SHP77 (cell line): ENCODE measurements at places on chromosomes 2 and 18.

DNA sequence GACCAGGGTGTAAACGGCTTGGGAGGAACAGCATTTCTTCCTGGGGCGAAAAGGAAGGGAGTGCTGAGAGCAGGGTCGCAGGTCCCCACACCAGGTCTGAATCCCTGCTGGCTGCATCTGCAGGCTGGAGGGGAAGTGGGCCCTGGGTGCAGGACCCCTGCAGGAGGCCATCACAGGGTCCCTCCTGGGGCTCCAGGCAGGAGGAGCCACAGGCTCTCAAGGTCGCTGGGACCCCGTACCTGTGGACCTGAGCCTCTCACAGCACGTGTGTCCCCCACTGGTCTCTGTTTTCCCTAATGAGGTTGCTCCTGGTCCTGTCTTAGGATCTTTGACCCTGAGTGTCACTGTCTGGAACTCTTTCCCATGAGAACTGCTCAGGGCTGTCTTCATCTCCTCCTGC is 147.8 kb upstream of the ZNF236 start:
- no peak for DNase-seq

DNA sequence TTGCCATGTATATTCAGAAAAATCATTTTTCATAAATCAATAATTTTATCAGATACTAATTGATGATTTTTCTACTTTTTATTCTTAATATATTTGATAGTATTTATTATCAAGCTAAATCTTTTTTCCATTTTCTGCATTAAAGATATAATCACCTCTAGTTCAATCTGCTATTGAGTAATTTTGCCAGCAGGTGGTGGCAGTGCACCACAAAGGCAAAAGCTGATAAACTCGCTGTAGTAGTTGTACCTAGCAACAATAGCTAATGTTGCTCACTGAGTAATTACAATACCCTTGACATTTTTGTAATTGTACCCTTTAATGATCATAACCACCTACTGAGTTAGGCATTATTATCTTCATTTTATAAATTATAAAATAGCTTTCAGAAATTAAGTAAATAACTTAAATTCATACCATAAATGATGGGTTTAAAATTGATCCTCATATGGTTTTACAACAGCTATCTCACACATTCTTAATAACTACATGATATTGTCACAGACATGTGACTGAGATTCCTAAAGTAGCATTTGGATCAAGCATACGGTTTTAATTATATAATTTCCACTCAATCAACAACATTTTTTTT is 52.0 kb upstream of the CALCRL start:
- DNase-seq: peak; percentile 45

- DNase-seq: no peak
These were observed 225.7 kb upstream of the CCDC150 start for GRCh38 chr2:196413821-196414274.

- no peak for DNase-seq
These were observed 30.9 kb downstream of the TMEM182 start for GRCh38 chr2:102792568-102793208.

DNA sequence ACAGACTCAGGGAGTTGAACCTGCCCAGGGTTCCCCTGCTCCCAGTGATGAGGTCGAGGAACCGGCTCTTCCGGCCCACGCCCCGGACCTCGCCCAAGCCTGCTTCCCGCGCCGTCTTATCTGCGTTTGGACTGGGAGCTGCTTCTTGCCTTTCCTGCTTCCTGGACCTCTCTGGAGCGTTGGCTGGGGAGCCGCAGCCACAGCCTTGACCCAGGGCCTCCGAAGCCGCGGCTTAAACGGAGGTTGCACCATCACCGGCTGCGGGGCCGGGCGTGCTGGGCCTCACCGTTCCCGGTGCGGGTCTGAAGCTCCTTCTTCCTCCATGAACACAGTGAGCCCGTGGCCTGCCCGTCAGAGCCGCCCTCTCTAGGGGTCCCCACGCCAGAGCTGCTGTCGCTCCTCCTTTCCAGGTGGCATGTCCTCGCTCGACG is 13.3 kb downstream of the NTSR2 start:
- DNase-seq: no peak

DNA sequence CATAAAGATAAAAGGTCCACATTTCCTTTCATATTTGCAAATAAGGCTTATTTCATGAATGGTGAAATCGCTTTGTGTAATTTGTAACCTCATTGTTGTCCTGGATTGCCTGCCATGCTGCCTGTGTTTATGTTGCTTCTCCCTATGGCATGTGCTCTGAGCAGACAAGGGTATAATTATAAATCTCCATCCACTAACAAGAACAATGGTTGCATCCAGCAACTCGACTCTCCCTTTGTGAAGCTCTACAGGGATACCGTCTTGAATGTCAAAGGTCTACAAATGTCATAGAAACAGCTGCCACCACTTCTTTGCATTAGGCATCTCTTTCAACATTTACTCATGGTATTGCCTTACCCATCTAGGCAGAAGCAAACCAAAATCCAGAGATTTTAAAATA is 209.6 kb downstream of the SLC8A1 start:
- no peak for DNase-seq

- DNase-seq: no peak
These were observed 276.0 kb upstream of the TRIB2 start for GRCh38 chr2:12440731-12441130.
